Activated CD4-positive, alpha-beta T cell treated with anti-CD3 and anti-CD28 coated beads, Interleukin-2, amount 10 ng/mL, durations not matched to agents 7 days and 5 days (primary cell): ENCODE measurements at places on chromosomes 12 and 14.

GRCh38 chr12:40469736-40470135 lies 222.5 kb upstream of the CNTN1 start:
- no peak for DNase-seq

DNA sequence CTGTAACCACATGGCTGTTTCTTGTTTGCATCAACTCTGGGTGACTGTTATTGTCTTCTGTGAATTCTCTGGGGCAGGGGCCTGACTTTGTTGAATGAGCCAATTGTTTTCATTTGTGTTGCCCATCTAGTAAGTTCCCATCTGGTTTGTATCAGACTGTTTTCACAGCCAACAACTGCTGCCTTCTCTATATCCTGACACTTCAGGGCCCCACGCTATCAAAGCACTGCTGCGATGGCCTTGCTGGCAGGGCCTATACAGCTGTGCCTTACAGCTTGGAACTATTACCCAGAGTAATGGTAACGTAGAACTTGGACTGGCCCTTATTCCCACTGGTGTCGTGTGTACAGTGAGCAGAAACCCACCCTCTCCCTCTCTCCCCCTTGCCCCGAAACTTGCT lies 104.3 kb upstream of the DACT1 start:
- no peak for DNase-seq

GRCh38 chr12:94372461-94372860 lies 87.2 kb downstream of the CEP83 start:
- no peak for DNase-seq

DNA sequence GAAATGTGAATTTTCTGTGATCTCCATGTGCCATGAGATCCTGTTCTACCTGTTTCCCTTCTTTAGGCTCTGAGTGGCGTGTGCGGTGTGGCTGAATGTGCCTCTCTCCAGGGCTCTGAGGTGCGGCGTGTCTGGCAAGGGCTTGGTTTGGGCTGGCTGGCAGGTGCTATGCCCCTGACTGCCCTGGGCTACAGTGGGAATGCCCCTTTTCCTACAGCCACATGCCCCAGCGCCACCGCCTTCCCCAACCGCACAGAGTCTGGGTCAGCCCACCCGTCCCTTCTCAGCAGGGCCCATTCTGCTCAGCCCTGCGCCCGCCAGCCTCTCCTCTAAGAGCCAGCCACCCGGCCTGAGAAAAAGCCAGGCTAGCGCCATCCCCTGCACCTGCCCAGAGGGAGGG lies 24.7 kb downstream of the BTBD6 start:
- DNase-seq, result no peak

- no peak for DNase-seq
These were observed 1155.2 kb downstream of the TMEM121 start for GRCh38 chr14:106681568-106681967.

DNA sequence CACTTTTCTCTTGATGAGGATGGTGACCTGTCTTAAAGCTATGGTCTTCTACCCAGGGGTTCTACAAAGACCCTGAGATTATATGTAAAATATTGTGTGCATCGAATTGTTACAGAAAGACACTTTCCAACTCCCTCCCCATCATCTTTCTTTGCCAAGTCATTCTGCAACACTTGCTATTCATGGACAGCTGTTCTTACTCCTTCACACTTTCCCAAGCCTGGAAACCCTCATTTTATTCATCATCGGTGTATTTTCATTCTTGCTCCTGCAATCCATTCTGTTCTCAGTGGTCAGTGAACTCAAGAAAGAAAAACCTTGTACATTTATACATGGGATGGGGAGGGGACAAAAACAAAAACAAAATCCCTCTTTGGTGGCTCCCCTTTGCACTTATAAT lies 90.5 kb upstream of the STXBP6 start:
- DNase-seq, result no peak

DNA sequence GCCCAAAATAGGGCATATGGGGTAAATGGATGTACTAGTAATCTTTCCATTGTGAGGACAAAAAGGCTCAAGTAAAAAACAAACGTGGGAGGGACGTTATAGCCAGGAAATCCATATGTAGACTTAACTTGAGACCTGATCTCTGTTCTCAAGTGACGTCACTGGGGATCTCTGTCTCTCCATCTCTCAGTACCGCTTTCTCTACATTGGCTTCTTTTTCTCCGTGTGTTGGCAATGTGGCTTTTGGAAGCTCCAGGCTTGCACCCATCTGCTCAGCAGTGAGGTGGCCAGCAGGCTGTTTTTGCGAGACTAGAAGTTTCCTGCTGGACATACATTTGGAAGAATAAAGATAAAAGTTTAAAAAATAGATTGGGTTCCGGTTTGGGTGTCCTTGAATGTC lies 66.0 kb upstream of the NRXN3 start:
- no peak for DNase-seq

- no peak for DNase-seq
These were observed 35.1 kb downstream of the PAPLN start for GRCh38 chr14:73272393-73272792.

DNA sequence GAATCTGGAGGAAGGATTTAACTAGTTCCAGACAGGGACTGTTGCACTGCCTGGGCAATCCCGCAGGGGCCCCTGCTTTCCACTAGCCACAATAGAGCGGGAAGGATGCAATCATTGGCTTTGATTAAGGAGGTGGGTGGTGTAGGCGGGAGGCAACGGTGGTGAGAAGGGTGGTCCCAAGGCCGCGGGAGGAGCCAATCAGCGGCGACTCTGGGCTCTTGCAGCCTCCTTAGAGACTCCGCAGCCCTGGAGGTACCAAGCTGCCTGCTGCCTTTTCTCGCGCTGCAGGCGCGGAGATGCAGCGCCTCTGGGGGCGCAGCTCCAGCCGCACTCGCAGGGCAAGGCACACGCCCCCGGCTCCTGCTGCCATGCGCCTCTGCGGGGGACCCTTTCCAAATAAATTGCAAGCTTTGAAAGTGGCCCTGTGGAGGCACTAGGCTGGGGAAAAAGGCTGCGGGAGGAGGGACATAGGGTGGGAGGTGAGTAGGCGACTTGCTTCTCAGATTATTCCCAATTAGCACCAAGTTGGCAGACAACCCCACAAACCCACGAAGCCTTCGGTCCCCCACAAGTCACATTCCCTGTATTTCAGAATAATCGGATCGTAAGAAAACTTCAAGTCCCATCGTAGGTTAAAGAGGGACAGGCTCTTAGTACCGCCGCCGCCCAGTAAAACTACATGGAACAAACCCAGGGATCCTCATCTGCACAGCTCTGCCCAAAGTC lies 858 bp upstream of the KCNA1 start:
- no peak for DNase-seq

DNA sequence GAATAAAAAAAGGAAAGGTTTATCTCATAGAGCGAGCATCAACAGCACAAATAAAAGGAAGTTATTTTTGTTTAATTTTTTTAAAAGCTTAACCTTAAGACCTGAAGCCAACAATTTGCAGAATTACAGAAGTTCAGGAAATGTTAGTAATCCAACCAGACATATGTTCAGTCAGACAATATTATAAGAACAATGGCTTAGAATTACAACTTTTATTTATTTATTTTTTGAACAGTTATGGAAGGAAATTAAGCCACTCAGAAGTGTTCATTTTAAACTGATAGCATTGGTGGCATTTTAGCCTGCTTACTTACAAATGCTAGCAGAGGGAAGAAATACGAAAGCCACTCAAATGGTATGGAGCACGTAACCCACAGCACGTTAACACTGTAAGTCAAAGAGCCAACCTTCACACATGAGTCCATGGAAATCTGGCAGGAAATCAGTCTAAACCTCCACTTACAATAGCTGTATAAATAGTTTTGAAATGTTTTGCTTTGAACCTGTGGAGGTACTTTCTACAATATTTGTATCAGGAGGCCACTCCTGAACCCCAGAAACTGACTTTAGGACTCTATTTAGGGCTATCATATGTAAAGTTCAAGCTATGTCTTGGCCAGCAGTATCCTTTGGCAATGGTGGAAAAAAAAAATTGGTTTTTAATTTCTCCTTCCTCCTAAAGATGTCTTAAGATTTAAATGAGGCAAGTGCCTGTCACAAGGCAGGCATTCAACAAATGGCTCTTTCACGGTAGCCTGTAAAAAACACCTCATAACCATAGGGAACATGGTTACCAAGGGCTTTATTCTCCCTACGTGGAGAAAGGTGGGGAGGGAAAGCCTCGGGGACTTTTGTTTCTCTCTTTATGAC lies 102.3 kb downstream of the ITPR2 start:
- DNase-seq, result no peak

GRCh38 chr14:21047378-21047781 lies 5.2 kb downstream of the RNASE7 start:
- no peak for DNase-seq

DNA sequence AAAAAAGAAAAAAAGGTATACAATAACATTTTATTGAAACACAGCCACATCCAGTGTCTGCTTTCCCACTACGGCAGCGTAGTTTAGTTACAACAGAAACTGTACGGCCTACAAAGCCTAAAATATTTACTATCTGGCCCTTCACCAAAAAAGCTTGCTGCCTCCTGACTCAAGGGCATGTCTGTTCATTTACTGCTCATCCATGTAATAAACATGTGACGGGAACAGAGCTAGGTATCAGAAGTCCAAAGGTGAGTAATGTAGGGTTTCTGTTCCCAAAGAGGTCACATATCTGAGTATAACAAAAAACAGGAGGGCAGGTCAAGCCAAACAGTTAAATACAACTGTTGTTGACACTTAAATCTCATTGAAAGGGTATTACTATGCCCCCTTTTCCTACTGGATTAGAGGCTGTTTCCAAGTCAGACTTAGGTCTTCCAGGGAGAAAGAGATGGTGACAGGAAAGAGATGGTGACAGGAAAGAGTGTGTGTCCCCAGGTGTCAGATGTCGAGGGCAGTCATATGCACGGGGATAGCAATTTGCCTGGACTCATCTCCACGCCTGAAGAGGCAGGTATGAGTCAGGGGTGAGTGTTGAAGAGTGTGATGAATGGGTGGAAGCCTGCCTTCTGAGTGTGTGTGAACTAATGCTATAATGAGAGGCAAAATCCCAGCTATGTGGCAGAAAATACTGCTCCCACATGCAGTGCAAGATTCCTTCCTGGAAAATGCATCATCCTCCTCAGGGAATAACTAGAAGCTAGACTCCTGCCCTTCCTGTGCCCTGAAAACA lies 77.7 kb downstream of the MAP3K9 start:
- no peak for DNase-seq

DNA sequence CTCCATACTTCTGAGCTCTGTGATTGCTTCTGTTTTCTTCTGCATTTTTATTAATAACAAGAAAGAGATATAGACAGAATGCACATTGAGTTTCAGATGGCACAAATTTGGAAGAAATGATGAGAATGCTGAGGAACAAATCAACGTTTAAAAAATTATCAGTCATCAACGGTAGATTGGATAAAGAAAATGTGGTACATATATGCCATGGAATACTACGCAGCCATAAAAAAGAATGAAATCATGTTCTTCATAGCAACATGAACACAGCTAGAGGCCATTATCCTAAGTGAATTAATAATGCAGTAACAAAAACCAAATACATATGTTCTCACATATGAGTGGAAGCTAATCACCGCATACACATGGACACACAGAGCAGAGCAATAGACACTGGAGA lies 81.8 kb downstream of the DUSP6 start:
- no peak for DNase-seq

- DNase-seq, result no peak
These were observed 301.6 kb upstream of the SLC16A7 start for GRCh38 chr12:59294221-59294620.

GRCh38 chr14:56208520-56208919 lies 90.3 kb downstream of the PELI2 start:
- DNase-seq, result no peak

GRCh38 chr14:104469591-104469990 lies 110.0 kb upstream of the C14orf180 start:
- no peak for DNase-seq

- peak; percentile 85 for DNase-seq
These were observed at the start of gene STX2 for GRCh38 chr12:130838951-130839769. STX2 (minus strand) TSS chr12:130839250; CDS start chr12:130839099, 151 bp downstream.

GRCh38 chr12:99505805-99506204 lies 141.7 kb upstream of the GARIN6 start:
- no peak for DNase-seq

- no peak for DNase-seq
These were observed 19.1 kb downstream of the ZFYVE1 start for GRCh38 chr14:73007835-73008234.
